ENCODE measurements at places on chromosomes 1 and 21. TPM values are rescaled to one million over a fixed set of nuclear protein-coding genes. Genes with fewer than 3 reads are reported as not detected.

DNA sequence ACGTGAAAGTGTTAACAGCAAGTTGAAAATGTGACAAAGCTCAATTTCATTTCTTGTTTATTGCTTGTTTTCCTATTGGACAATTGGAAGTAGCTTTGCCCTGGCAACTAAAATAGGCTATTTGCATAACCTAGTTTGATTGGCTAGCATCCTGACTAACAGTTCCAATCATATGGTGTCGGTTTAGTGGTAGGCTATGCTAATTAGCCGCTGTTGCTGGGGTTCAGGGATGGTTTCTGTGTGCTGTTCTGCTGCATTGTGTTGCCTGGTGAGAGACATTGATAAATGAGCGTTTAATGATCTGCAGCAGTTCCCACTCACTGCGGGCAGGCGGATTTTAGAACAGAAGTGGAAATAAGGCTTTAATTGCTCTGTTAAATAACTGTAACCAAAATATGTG is 68.5 kb downstream of the DYRK1A start:
- peak; percentile 28 for DNase-seq

Gene ANGPTL1
- total RNA-seq = not detected

GRCh38 chr1:45568421-45568820 is 15.4 kb upstream of the NASP start:
- no peak for DNase-seq

DNA sequence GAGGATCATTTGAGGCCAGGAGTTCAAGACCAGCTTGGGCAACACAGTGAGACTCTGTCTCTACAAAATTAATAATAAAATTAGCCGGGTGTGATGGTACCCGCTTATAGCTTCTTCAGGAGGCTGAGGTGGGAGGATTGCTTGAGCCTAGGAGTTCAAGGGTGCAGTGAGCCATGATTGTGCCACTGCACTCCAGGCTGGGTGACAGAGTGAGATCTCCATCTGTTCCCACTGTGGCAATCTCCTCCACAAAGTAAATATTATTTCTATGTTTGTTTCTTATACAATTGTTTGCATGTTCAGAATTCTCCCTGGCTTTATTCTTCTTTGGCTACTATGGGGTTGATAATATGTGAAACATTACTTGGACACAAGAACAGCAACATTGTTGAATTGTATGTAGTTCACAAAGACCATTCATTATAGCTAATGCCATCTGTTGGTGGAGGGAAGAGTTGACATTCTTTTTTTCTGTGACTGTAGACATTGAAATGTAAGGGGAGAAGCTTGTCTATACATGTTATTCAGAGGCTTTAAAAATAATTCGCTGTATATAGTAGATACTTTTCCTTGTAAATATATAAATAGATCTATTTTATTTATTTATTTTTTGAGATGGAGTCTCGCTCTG is 47.8 kb upstream of the SRSF10 start:
- DNase-seq = no peak

DNA sequence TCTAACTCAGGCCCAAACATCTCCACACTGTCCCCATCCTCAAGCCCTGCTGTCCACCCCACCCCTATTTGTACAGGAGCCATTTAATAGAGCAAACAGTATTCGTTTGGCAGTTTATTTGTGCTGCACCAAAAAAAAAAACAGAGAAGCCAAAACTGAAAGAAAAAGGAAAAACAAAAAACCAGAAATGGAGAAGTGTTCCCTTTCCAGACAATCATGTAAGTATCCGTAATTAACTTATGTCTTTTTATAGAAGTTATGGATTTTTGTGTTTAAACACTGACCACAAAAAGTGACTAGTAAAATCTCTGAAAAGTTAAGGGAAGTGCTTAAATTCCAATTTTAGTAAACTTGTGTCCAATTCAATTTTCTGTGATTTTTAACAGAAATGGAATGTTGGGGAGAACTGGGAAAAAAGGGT is 40.4 kb upstream of the ZBTB18 start:
- DNase-seq = no peak

- DNase-seq = no peak
Measured at GRCh38 chr1:212853658-212854057, 4.4 kb upstream of the FLVCR1 start.

DNA sequence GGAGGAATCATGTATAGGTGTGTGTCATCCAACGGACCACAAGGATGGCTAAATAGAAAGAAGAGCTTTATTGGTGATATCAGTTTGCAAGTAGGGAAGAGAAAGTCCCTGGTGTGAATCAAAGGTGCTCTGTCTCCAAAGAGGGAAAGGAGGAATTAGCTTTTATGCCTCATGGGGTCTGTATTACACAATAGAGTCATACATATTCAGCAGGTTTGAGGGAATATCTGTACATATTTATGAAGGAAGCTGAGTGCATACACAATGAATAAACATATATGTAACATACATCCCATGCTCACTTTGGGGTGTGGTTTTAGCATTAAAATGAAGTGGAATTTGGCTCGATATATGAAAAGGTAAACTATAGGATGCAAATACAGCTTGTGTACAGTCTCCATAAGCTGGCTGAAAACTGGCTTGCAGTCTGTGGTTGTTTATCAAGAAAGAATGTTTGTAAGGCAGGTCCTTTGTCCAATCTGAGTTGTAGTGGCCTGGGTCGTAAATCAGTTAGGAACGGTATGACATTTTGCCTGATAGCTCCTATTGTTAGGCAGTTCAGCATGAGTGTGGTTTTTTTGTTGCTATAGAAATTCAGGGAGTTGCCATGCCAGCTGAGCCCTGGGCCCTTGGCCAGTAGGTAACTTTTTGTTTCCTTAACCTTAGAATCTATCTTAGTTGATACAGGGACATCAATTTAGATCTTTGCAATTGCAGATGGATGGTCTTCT is 198.0 kb upstream of the ZP4 start:
- no peak for DNase-seq

Gene ASAP3
- 0.63 TPM for total RNA-seq

Gene LCE2B
- total RNA-seq = not detected

Gene NUDC
- 56.1 TPM for total RNA-seq

DNA sequence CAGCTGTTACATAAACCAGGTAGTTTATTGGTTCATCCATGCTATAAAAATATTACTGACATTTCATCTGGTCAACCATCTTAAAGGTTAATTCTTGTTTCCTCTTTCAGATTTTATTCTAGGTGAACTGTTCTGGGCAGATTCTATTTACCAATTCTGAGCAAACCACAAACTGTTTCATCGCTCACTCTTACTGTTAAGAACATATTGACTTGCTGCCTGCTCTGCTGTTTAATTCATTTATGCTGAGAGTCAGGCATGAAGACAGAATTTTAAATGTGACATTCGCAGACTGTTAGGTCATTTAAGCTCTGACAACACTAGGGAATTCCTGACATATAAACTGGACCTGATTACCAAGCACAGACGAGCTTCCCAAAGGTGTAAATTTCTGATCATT is 98.3 kb downstream of the PIGK start:
- DNase-seq = no peak

DNA sequence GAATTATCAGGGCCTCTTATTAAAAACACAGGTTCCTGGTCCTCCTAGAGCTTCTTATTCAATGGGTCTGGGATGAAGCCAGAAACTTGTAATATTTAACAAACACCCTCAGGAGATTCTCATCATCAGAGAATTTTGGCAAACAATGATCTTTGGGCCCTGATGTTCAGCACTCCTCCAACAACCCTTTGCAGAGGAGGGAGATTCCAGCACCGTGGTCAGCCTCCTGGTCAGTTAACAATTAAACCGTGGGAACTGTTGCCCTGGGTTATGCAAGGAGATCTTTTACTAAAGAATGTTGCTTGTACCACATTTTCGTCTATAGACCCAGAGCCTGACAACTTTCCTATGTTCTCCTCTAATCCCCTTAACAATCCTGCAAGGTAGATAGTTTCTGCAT is 294.4 kb downstream of the PLPP3 start:
- DNase-seq = no peak

GRCh38 chr21:45867671-45868081 is 113.9 kb upstream of the COL6A1 start:
- no peak for DNase-seq

Gene GSTM5
- not detected for total RNA-seq

- no peak for DNase-seq
Measured at GRCh38 chr21:40066221-40066620, 199.0 kb downstream of the PCP4 start.

DNA sequence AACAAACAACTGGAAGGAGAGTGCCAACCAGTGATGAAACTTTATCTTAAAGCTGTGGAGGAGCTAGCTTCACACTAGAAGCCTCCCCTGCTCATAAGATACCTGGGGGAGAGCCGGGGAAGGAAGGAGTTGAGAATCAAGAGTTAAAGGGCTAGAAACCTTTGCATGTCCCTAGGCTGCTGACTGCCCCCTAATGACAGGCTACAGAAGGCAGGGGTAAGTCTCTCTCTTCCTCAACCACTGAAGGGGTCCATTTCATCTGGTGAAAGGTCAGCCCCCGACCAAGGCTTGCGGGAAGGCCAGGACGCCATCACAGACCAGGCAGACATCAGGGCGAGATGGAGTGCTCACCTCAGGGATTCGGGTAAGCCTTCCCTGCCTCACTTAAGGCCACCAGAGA is 65.6 kb upstream of the GRHL3 start:
- no peak for DNase-seq

DNA sequence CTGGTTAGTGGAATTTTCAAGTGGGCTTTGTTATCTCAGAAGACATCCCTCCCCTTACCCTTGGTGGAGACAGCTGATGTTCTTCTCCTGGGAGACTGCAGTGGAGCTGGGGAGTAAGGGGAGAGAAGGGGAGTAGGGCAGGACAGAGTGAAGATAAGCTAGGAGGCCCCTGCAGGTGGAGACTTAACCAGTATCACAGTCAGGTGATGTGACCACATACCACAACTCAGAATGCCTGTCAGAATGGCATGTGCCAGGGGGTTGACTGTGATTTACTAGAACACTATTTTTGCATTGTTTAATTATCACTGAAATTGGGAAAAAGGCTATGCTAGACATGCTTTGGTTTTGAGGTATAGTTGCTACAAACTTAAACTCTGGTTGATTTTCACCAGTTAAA is 124.6 kb downstream of the NRDC start:
- no peak for DNase-seq

DNA sequence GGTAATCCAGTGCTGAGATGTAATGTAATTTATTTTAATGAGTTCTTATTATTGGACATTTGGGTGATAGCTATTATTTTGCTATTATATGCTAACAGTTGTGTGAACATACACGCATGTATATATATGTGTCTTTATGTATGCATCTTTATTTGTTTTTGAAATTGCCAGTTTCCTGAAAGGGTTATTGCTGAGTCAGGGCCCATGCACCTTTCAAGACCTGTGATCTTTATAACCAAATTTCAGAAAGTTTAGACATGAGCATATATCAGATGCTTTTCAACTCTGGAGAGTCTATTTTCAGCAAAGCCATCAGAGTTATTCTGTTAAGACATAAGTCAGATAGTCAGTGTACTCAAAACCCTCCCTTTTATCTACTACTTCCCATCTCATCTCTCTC is 265.6 kb upstream of the GREM2 start:
- no peak for DNase-seq

Gene FOXO6
- not detected for total RNA-seq

GRCh38 chr1:55329091-55329490 is 113.9 kb upstream of the USP24 start:
- DNase-seq = no peak

Gene CBR3
- 29.0 TPM for total RNA-seq

DNA sequence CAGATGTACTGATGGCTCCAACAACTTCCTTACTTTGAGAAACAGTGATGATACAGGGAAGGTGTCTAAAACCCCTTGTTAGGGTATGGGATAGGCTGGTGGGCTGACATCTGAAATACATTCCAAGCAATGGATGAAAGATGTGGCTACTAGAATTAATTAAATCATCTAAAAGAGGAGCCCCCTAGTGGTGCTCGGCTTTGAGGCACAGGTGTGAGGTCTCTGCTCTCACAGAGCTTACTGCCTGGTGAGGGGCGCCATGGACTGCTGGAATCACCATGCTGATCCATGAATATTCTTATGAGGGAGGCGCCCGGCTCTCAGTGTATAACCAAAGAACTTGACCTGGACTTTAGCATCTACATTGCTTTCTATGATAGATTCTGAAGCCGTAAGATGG is 48.5 kb downstream of the GNG4 start:
- DNase-seq = no peak

GRCh38 chr1:53368314-53369033 is 40.6 kb upstream of the LRP8 start:
- DNase-seq = no peak

DNA sequence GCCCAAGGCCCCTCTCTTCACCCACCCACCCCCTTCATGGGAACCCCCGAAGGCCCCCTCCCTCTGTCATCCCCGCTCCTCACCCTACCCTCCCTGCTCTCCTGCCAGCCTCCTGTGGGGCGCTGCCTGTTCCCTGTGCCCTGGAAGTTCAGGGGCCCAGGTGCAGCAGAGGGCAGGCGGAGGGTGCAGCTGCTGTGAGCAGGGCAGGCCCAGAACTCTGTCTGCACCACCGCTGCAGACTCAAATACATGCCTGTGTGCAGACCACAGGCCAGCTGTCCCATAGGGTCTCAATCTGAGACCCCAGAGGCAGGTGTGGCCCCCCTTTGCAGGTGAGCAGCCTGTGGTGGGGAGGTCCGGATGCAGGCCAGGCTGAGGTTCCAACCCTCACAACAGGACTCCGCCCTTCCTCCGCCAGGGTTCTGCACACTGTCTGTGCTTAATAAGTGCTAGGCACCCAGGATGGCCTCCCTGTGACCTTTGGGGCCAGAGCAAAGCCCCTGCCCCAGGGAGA is 62.5 kb downstream of the WNT9A start:
- peak; percentile 64 for DNase-seq

Gene DNASE2B
- not detected for total RNA-seq

GRCh38 chr1:165053351-165053750 is 303.2 kb downstream of the LMX1A start:
- no peak for DNase-seq

DNA sequence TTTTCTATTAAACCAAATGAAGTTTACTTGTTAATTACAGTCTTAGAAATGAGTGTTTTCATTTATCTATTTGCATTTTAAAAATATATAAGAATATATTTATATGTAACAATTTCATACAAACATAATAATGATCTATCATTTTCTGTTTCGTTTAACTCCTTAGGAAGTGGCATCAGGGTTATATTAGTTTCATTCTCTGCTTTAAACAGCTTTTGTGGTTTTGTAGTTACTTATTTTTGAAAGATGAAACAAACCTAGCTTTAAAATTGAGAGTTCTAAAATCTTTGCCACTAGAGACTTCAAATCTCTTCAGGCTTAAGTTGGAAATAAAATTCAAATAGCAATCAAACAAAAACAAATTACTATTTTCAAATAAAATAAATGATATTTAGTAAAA is 2110.6 kb downstream of the MRPL39 start:
- no peak for DNase-seq

- peak; percentile 70 for DNase-seq
Measured at GRCh38 chr1:226608699-226609505, 60.3 kb downstream of the STUM start.

DNA sequence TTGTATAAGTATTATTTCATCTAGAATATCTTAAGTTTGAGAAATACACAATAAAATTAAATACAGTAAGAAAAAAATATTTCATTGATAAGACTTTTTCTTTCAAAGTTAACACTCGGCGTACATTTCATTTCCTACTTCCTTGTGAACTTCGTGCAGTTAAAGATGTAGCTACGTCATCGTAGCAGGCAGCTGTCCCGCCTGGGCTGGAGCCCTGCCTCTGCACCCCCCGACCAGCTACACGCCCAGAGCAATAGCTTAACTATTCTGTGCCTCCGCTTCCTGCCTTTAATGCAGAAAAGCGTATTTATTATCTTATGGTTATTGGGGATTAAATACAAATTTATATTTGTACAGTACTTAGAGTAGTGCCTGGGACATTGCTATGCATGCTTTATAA is 53.5 kb downstream of the CLSTN1 start:
- no peak for DNase-seq

- no peak for DNase-seq
Measured at GRCh38 chr1:210129759-210130158, 102.8 kb upstream of the SERTAD4 start.
